Chondrocyte (in vitro differentiated cells): ENCODE measurements at places on chromosomes 1 and 21. TPM values are rescaled to one million over a fixed set of nuclear protein-coding genes. Genes with fewer than 3 reads are reported as not detected.
A peak's percentile ranks its signal among the peaks of the same experiment; 100 is the strongest.

DNA sequence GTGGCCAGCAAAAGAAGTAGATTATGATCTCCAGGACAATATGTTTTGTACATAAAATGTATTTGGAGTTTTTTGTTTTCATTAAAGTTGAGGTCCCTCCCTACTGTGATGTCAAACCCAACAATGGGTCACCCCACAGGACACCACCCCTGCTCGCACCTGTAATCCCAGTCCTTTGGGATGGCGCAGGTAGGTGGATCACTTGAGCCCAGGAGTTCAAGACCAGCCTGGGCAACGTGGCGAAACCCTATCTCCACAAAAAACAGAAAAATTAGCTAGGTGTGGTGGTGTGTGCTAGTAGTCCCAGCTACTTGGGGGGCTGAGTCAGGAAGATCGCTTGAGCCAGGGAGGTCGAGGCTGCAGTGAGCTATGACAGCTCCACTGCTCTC, 9.0 kb downstream of the ZBTB17 start:
- DNase-seq, result no peak

DNA sequence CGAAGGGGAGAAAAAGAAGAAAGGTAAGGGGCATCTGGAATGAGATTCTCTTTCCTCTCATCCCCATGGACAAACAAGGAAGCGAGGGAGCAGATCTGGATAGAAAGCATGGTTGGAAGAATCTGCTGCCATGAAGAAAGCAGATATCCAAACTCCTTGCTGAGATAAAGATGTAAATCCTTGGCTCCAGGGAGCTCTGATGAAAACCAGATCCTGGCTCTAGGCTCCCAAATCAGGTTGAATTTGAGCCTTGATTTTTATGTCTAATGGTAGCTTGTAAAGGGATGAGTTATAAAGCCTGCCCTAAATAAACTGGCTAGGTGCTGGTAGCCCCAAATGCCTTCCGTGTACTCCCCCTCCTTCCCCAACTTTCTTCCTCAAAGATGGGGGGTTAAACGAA, 64.1 kb upstream of the LAX1 start:
- DNase-seq, result no peak

Gene PDZK1IP1
- not detected in 3 replicates for total RNA-seq

DNA sequence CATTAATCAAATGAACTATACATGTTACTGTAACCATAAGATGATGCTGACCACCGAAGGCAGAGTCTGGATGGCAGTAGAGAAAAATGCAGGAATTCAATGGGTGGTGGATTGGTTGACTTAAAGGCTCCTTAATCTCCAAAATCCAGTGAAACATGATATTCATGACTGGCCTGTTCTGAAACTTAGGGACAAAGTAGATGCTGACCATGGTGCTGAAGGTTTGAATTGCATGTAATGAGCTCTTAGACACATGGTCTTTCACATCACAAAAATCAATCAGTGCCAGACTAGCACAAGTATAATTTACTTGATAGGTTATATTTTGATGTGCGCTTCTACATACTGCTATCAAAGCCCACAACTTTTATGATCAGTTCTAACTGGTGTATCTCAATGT, 30.9 kb upstream of the NTMT2 start:
- DNase-seq, result no peak

DNA sequence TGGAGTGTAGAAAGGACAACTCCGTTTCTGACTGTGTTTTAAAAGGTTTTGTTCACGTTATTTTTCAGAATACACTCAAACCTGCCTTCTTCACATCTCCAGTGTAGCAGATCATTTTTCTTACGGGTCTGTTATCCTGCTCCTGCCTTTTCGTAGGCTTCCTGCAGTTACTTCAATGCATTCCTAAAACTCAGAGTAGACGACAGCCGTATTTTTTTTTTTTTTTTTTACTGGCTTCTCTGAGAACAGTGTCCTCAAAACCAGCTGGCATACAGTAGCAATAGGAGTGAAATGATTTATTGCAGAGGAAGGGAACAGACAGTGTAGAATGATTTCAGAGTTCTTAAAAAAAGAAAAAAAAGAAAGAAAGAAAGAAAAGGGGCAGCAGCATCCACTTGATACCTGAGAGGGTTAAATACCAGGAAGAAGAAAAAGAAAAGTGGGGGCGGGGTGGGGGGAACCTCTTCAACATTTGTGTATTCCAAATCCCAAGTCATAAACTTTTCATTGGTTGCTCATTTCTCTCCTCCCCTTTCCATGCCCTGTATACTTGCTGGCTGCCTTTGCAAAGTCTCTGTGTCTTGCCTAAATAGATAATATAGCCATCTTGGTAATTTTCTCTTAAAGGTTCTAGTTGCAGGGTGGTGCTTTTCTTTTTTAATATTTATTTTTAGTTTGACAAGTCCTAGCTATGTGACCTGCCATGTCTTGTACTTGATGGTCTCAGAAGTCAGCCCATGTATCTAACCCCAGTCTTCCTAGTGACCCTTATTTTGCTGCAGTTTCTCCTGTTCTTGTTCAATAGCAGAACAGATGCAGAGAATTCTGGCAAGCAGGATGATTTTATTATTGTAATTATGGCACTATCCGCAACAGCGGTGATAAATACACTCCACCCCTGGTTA, 2.8 kb downstream of the TGFB2 start:
- DNase-seq, result no peak

Gene INKA2
- total RNA-seq, result 2.8 to 5.4 TPM (median 3.6 TPM) in 3 replicates

DNA sequence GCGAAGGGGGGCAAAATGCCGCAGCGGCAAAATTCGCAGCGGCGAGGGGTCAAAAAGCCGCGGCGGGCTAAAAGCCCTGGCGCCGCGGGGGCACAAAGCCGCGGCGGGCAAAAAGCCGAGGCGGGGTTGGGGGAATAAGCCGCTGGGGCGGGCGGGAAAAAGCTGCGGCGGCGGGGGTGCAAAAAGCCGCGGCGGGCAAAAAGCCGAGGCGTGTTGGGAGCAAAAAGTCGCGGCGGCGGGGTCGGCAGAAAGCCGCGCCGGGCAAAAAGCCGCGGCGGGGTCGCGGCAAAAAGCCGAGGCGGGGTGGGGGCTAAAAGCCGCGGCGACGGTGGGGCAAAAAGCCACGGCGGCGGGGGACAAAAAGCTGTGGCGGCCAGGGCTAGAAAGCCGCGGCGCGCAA, 3902.5 kb downstream of the SRGAP2C start:
- DNase-seq, result peak; percentile 46

- no peak for DNase-seq
Measured at GRCh38 chr1:71298633-71299032, 217.8 kb upstream of the ZRANB2 start.

- DNase-seq, result peak; percentile 71
Measured at GRCh38 chr21:45513741-45514310, 28.4 kb downstream of the SLC19A1 start.

DNA sequence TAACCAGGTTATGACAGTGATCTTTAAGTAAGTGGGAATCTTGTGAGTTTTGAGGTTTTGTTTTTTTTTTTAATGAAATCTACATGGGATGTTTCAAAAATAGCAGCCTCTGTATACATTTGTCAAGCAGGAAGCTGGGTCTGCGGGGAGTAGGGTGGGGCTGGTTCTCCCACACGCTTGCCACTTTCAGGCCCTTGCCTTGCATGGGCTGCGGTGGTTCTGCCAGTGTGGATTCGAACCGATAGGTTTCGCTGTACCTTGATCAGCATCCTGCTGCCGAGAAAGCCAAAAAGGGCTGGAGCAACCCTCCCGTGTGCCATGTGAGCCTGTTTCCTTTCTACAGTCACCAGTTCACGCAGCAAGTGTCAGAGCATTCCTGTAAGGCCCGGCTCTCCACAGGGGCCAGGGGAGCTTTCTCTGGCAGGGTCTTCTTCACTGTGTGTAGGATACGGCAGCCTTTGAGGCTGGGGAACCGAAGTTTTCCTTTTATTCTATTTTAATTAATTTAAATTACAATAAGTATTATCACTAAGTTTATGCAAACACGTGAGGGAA, 79.2 kb upstream of the SAMD11 start:
- DNase-seq, result no peak
